Stimulated activated CD4-positive, alpha-beta T cell treated with anti-CD3 and anti-CD28 coated beads, TNF-alpha, amount 100 ng/mL, for 4 hours (primary cell): ENCODE measurements at places on chromosomes 5 and 9.

- no peak for DNase-seq
Measured at GRCh38 chr9:109256336-109256735, 64.5 kb downstream of the EPB41L4B start.

GRCh38 chr5:149849966-149850910, 94.4 kb downstream of the PDE6A start:
- DNase-seq, result no peak

GRCh38 chr5:77492653-77493000, 511 bp upstream of the WDR41 start:
- no peak for DNase-seq

DNA sequence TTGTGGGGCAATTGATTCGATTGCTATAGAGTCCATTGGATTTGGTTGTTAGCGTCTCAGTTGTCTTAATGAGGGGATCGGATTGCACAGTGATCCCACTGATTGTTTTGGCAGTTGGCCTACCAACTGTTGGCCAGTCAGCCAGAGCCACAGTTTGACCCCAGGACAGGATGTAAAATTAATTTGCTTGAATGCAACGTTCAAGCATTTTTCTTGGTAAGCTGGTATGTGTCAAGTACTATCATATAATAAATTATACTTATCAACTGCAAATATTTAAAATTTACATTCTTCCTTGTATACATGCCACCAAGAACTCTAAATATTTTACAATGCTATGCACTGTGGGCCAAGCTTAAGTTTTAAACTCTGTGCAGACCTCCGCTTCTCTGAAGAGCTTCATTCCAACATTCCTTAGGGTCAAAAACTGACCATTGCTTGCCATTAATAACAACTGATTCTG, 80.4 kb upstream of the OSMR start:
- DNase-seq, result no peak

DNA sequence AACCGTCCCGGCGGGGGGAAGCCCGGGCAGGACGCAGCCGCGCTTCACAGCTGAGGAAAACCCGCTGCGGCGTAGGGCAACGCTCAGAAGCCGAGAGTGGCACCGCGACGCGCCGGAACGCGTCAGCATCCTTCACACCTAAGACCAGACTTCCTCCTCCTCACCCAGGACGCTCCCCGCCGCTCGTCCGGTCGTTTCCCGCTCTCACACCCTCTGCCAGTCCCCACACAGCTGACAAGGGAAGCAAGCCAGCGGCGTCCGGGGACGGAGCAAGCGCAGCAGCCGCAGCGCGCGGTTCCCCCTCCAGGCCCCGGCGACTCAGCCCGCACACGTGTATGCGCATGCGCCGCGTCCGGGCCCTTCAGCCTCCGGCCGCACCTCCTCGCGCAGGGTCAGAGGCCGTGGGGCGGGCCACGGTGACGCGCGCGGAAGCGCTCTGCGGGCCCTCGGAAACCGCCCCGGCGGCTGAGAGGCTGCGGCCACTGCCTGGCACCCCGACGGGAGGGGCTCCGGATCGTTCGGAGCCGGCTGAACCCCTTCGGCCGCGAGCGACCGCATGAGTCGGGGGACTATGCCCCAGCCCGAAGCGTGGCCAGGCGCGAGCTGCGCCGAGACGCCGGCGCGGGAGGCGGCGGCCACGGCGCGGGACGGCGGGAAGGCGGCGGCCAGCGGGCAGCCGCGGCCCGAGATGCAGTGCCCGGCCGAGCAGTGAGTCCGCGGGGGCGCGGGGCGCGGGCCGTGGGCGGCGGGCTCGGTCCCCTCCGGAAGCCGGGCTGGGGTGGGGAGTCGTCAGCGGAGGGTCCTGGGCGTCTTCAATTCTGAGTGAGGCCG, at the start of gene OTULIN:
Gene OTULIN (plus strand): TSS at position 449 of the 831 bp plus-strand sequence. CDS start 108 bp downstream, at position 557.
- peak; percentile 77 for DNase-seq

DNA sequence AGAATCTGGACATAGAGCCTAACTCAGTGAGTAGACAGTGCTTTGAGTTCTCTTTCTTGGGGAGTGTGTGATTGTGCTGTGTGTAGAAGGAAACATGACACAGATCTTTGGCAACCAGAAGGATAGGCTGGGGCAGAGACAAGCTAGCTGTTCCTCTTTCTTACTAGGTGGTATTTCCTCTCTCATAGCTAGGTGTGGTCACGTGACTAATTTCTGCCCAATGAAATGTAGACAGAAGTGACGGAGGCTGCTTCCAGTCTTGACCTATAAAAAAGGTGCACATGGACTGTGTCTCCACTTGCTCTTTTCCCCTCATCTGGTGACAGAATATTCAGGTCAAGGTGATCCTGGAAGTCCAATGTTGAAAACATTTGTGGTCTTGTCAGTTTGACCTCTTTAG, 92.5 kb upstream of the NFIB start:
- DNase-seq, result no peak

GRCh38 chr9:68872026-68872501, 141.8 kb downstream of the PRKACG start:
- no peak for DNase-seq

- no peak for DNase-seq
Measured at GRCh38 chr9:90999425-91000397, 198.1 kb downstream of the SYK start.

DNA sequence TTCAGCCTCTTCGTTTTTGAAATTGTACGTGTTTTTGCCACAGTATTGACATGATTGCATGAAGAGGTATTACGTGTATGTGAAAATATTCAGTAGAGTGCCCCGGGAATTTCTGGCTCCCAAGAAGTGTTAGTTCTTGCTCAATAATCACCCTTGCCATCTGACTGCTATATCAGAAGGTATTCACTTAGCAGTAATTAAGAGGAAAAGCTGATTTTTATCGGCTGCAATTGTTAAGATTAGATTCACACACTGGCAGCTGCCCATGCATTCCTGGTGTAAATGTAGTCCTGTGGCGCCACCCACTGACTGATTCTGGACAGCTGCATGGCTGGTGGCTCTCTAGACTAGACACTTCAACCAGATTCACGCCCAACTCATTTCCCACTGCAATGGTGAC, 440.1 kb upstream of the ADAMTS16 start:
- no peak for DNase-seq

GRCh38 chr9:118336250-118336942, 632.2 kb downstream of the TLR4 start:
- no peak for DNase-seq

- DNase-seq, result no peak
Measured at GRCh38 chr5:123545506-123545905, 33.5 kb downstream of the CSNK1G3 start.

DNA sequence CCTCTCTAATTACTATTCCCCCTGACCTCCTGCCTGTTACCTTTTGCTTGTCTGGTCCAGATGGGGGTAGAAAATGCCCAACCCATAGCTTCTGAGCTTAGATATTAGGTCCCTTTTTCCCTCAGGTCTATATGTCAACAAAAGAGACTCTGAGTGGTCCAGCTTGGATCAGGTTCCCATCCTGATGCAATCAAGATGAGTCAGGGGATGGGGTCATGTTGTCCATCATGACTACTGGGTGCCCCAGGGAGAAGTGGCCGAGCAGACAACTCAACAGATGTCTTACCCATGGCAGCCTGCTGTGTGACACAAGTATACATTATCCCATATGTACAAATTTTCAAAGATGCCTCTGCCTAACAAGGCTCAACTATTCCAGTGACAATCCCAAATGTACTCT, 9.1 kb upstream of the ANKH start:
- no peak for DNase-seq

DNA sequence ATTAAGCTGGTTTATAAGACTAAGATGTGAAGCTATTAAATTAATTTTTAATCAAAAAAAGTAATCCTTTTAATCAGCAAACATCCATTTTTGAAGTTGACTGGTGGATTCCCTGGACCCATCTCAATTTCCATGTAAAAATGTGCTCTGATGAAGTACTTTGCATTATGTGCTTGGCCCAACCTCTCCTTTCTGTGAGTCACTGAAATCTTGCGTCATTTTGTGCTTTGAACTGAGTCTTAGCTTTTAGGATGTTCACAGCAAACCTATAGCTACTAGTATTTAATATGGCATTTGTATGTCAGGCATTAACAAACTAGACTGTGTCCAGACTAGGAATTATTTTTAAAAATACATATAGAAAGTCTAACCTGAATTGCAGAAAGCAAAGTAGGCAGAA, 55.0 kb upstream of the CDH12 start:
- no peak for DNase-seq

- no peak for DNase-seq
Measured at GRCh38 chr9:133354766-133355165, 1.5 kb downstream of the SURF1 start.

DNA sequence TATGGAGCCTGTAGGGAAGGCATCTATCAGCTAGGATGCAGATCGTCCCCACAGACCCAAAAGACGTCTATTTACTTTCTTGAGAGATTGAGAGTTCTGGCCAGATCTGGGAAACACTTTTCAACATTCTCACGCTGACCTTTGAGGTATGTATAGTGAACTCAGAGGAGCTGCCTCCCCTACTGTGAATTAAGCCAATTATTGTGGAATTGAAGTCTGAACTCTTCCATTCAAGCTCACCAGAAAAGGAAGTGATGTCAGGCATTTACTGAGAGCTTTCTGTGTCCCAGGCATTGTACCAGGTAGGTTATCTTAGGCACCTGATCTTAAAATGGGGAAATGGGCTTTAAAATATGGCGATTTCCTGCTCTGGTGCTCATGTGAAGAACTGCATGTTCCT, 136.5 kb downstream of the SV2C start:
- DNase-seq, result no peak

GRCh38 chr9:90127923-90128322, 514.7 kb downstream of the DIRAS2 start:
- DNase-seq, result no peak

DNA sequence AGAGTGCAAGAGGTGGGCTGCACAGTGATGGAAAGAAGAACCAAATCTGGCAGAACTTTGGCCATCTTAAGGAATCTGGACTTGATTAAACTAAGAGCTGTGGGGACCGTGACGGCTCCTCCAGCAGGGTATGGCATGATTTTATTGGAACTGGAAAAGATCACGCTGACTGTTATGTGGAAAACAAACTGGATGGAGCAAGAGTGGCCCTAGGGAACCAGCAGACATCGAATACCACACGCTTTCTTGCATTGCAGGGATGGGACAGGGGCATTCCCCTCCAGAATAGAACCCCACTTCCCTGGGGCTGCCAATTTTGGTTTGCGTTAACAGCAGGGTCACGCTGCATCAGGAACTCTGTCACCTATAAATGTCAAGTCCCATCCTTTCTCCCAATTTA, 38.8 kb downstream of the INSYN2B start:
- no peak for DNase-seq

DNA sequence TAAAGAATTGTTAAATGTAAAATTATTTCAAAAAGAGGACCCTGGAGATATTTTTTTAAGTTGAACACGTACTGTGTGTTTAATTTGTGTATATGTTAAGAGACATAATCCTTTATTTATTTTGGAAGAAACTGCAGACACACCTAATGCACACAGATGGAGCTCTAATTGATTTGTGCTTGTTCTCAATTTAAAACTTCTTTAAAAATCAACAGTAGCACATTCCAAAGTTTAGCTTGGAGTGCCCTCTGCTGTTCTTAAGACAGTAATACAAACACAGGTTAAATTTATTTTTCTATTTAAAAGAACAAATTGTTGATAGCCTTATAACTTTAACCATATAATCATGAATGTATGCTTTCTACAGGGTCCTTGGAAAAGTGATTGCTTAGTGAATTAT, 277.6 kb upstream of the ADAMTS16 start:
- DNase-seq, result no peak

GRCh38 chr5:164002628-164003027, 497.2 kb downstream of the MAT2B start:
- DNase-seq, result no peak

DNA sequence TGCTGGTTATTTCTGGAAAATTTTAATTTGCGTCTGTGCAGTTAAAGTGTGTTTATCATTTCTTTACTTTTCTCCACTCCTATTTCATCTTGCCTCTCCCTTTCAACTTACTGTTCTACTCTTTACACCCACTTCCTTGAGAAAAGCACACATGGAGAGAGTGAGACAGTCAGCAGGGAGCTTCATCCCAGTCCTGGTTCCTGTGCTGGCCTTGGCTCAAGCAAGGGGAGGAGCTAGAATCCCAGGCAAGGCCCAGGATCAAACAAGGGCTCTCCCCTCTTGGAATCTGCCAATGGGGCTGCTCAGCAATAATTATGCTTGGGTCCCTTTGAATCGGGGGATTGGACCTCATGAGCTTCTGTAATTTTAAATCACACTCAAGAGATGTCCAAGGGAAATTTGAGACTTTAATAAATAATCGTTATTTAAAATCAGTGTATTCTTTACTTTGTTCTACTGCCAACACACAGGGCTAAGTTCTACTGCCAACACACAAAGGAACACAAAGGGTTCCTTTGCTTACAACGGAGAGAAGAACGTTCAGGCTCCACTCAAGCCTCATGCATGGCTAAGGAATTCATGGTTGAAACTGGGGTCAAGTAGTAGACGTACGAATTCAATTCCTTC, 439.3 kb upstream of the DAB2 start:
- DNase-seq, result no peak

GRCh38 chr5:99936911-99937310, 598.3 kb upstream of the FAM174A start:
- DNase-seq, result no peak

DNA sequence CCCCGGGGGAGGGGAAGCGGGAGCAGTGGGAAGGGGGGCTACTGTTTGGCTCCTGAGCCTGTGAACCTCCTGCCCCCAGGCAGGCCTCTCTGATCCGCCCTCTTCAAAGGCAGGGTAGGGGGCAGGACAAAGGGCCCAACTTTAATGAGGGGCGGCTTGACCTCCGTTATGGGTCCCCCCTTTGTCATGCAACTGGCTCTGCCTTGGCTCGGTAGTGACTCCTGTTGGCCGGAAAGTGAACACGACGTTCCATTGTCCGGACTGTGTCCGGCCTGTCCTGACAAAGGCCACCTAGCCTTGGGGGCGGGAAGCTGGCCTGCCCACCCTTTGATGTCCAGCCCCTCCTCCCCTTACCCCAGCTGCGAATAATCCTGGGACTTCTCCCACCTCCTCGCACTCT, 1.3 kb downstream of the CDX1 start:
- DNase-seq, result no peak

GRCh38 chr5:111735583-111736270, 21.3 kb downstream of the NREP start:
- DNase-seq, result no peak

GRCh38 chr5:32222723-32223470, 48.8 kb upstream of the GOLPH3 start:
- no peak for DNase-seq

- DNase-seq, result no peak
Measured at GRCh38 chr5:178208540-178209227, 4.4 kb downstream of the HNRNPAB start.
